Fibroblast of skin of right biceps (primary cell): ENCODE measurements at places on chromosomes 5 and 9.

DNA sequence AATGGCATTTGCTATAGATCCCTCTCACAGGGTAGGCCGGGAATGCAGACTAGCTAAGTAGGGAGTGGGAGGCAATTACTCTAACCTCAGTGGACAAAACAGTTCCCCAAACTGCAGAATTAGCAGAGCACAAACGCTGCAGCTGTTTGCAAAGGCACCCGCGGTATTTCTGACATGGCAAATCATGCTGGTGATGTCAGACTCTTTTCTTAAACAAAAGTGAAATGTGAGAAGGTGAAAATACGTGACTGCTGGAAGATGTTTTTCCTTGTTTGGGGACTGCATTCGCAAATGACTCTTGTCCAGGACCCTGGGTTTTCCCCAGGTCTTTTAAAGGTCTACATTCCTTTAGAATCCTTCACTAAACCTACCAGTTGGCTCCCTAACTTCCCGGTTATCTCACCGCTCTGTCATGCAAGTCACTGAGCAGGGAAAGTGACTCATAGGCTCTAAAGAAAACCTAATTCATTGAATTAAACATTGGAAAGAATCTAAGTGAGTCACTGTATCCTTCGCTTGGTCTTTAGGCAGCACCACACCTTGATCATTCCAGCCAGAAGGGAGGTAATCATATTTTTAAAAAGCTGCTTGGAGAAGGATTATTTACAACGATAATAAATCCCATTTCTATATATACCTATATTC lies 91.5 kb upstream of the DNAH5 start:
- peak; percentile 100 for DNase-seq

- DNase-seq: peak; percentile 96
Observed at GRCh38 chr5:4576161-4576748, 563.9 kb upstream of the ADAMTS16 start.

GRCh38 chr5:95836544-95836943 lies 14.0 kb upstream of the GLRX start:
- no peak for DNase-seq

DNA sequence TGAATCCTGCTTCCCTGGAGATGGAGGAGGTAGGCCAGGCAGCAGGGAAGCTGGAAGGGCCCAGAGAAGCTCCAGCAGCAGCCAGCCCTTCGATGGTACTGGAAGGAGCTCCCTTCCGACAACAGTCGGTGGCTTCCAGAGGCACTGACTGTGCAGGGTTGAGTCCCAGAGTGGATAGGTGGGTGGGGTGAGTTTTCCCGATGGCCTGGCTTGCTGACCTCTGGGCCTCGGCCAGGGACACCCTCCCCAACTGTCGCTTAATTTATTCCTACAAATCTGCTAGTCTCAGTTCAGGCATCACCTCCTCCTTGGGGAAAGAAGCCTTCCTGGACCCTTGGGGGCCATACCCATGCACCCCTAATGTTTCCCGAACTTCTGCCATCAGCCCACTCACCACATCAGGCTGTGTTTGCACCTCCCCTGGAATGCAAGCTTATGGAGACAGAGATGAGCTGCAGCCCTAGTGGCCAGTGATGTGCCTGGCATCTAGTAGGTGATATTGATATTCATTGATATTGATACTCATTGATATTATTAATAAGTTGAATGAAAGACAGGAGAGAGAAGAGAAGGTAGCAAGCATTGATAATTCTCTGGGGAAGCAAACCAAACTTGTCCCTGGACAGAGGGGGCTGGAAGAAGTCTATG lies 104.6 kb upstream of the BOD1 start:
- DNase-seq: no peak

DNA sequence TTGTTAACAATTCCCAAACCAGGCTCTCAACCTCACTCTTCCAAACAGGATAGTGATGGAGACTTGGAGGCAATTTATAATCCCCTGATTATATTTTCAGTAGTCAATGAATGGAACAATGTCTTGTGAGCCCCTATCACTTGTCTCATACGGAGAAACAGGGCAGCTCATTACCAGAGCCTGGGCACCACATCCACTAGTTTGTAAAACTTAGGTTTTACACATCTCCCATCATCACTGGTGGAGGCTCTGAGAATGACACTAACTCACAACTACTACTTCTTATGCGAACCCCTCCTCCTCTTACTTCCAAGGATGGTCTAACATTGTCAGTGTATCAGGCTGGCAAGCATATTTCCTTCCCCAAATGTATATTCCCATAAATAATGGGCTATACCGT lies 253.7 kb downstream of the EPB41L4A start:
- DNase-seq: no peak

- no peak for DNase-seq
Observed at GRCh38 chr5:144232285-144232684, 61.6 kb downstream of the KCTD16 start.

GRCh38 chr5:180474569-180474968 lies 19.6 kb upstream of the CNOT6 start:
- no peak for DNase-seq

DNA sequence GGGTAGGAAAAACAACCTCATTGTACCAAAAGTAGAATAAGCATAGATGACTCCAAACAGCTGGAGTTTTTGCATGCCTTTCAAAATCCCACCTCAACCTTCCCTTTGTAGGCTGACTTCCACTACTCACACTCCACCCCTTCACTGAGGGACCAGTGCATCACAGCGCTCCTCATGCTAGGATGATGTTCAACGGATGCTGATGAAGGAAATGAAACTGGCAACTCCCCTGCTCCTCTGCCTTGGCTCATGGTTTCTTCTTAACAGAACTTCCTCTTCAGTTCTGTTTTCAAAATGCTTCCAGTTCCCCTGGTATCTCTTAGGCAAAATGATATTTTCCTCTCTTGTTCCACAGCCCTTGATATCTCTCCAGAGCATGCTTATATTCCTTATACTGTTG lies 29.0 kb downstream of the LIFR start:
- DNase-seq: no peak
